ENCODE measurements at places on chromosomes 1 and 21.

DNA sequence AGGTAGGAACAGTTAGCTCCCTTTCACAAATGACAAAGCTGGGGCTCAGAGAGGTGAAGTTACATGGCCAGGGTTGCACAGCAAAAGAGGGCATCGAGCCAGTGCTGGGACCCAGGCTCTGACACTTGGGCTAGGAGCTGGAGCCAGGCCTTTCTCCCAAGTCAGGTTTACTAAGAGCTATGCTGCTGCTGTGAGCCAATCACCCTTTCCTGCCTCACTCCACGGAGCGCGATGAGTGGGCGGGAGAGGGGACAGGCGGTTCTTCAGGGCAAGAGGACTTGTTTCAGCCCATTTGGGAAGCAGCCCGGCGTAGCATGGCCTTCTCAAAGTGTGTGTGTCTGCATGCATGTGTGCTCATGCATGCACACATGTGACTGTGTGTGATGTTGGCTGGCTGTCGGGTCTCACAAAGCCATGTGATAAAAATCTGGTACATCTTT is 10.6 kb downstream of the ID3 start:
- DNase-seq: no peak

- DNase-seq: no peak
Measured at GRCh38 chr1:230101556-230101955, 34.5 kb downstream of the GALNT2 start.

- DNase-seq: no peak
Measured at GRCh38 chr1:220271706-220272046, 577 bp downstream of the RAB3GAP2 start.

DNA sequence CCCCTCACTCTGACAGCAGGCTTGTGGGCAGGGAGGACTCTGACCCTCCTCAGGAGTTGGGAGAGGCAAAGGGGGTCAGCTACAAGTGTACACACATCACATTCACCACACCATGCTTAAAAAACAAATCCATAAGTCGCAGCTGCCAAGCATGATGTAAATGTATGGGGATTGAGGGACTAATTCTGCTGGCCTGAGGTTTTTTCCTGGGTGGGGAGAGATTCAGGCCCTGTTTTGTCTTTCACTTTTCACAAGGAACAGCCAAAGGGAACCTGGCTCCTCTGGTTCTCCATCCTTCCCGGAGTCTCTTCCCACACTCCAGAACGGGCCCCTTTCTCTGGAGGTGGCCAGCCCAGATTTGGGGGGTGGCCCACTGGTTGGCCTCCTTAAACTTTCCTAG is 1.3 kb upstream of the MTARC2 start:
- no peak for DNase-seq

- no peak for DNase-seq
Measured at GRCh38 chr21:45969921-45970673, 11.5 kb upstream of the COL6A1 start.

GRCh38 chr1:168565825-168566224 is 10.6 kb upstream of the XCL1 start:
- DNase-seq: no peak

GRCh38 chr1:217562229-217562878 is 68.5 kb downstream of the GPATCH2 start:
- DNase-seq: no peak

DNA sequence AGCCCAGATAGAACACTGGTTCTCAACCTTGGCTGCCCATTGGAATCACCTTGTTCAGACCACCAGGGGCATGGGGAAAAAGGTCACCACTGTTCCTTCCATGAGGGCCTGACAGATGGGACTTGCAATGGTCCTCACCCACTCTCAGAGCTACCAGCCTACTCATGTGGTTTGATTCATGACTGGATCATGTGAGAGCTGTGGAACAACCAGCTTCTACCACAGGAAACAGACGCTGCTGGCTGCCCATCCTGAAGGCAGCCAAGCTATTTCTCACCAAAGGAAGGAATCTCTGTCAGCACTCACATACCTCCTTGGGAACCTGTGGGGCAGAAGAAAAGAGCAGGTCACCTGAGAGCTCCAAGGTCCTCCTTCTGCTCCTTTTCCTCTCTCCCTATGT is 53.6 kb downstream of the CAPN8 start:
- no peak for DNase-seq

DNA sequence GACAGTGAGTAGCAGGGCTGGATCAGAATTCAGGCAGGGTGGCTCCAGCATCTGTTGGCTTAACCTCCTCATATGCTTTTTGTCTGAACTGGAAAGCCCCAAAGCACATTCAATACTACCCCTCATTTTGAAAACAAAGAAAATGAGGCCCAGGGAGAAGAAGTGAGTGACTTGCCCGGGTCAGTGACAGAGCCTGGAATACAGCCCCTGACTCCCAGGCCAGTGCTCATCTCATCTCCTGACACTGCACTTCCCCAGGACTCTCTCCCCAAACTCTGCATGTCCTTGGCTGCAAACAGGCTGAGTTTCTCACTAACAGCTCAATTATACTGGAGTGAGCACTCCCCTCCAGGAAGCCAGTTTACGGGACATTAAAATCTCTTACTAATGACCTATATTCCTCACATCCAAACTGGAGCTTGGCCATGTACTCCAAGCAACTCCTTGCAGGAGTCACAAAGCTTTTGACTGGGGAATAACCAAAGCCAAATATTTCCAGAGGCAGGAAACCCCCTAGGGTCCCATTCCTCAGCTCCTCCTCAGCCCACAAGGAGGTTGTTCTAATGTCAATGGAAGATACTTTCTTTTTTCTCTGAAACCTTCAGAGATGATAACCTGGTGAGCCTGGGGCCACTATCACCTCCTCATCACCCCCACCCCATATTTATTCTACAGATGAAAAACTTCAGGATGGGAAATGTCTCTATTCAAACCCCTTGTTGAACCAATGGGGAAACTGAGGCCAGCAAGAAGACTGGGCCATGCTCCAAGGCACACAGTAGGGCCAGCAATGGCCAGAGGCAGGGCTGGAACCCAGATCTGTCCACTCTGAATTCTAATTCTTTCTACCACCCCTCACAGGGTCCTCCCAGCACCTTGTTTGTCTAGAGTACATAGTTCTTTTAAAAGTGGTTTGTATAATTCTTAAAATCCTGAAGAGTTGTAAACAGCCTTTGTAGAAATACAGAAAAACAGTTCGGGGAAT is 127.0 kb downstream of the PLPP3 start:
- DNase-seq: no peak

DNA sequence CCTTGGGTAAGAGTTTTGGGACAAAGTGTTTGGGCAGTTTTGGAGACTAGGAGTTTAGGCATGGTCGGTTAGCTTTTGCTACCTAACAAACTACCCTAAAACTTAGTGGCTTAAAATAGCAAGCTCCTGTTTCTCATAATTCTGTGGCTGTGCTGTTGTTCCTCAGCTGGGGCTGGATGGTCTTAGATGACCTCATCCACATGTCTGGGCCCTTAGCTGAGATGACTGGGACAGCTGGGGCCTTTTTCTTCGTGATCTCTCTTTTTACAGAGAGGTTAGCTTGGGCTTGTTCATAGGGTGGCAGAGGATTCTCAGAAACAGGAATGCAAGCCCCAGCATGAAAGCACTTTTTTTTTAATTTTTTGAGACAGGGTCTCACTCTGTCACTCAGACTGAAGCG is 6.6 kb downstream of the ATP1A4 start:
- no peak for DNase-seq

- DNase-seq: no peak
Measured at GRCh38 chr1:22861764-22862440, 110.8 kb downstream of the LACTBL1 start.

- no peak for DNase-seq
Measured at GRCh38 chr1:157166590-157166989, 28.4 kb upstream of the ETV3 start.

GRCh38 chr21:15472108-15473040 is 257.4 kb upstream of the USP25 start:
- no peak for DNase-seq

DNA sequence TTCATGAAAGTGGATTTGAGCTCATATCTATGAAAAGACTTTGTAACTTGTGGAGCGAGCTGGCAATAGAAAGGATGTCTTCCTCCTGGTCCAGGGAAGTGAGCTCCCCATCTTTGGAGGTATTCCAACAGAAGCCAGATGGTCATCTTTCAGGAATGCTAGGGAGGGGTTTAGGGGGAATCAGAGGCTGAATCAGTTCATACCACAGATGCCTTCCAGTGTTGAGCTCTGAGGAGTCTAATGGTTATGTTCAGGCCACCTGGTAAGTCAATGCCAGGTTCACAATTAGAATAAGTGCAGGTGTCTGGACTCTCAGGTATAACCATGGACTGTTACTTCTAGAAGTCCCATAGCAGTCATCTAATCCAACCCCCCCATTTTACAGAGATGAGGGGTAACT is 119.1 kb downstream of the ACTL8 start:
- no peak for DNase-seq

GRCh38 chr1:220768126-220768601 is 18.5 kb upstream of the MTARC1 start:
- no peak for DNase-seq

DNA sequence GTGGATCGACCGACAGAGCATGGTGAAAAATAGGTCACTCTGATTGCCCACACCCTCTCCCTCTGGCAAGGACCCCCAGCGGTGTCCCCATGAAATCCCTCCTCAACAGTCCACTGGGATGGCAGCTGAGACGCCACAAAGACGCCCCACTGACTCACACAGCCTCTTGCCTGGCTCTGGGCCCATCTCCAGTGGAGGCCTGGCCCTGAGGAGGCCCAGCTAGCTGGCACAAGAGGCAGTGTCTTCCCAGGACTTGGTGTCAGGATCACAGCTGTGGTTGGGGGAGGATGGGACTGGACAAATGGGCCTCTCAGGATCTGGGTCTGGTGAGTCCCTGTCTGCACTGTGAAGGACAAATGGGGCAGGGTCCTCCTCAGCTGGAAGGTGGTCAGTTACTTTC is 4.6 kb downstream of the ALX3 start:
- DNase-seq: no peak

GRCh38 chr1:174218983-174219382 is 59.7 kb downstream of the RABGAP1L start:
- no peak for DNase-seq

DNA sequence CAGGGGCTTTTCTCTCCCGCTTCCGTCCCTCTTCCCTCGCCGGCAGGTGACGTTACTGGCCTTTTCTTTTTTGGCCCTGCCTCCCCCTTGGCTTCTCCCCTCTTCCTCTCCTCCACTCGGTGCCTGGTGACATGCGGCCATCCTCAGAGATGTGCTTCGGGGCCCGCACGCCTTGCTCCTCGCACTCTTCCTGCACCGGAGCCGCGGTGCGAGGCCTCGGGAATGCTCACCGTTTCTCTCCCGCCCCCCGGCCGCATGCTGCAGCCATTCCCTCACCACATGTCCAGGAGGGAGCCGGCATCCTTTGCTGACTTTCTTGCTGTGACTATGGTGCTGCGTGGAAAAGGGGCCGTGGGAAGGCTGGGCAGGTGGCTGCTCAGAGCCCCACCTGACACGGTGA is 39.3 kb downstream of the PDE9A start:
- DNase-seq: no peak

GRCh38 chr1:160293020-160293968 is 8.4 kb upstream of the PEX19 start:
- no peak for DNase-seq

DNA sequence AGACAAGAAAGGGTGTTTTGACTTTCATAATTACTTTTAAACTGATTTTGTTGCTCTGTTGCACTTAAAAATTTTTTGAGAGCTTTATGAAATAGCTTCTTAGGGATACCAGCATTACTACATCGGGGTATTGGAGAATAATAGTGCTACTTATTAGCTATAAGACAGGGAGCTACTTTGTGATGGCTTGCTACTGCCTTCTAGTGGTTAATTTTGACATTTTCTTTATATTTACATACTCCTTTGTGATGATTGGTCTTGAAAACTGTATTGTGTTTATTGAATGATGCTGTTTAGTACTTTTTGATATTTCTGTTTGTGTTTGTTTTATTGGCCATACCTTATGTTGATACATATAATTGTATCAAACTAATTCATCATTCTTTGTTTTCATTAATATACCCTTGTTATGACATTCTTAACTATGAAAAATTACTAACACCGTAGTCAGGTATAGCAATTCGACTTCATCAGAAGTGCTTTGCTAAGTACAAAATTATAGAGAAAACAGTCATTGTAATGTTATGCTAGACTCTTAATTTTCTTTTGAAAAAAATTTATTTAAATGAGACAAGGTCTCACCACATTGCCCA is 85.5 kb downstream of the CLIC4 start:
- no peak for DNase-seq

- DNase-seq: no peak
Measured at GRCh38 chr1:79877086-79877485, 870.6 kb upstream of the ADGRL4 start.

Measured in activated CD4-positive, alpha-beta T cell treated with anti-CD3 and anti-CD28 coated beads, Interleukin-2, amount 50 U/mL, for 4 hours (primary cell).